ENCODE measurements at places on chromosomes 12 and 14. TPM values are rescaled to one million over a fixed set of nuclear protein-coding genes. Genes with fewer than 3 reads are reported as not detected.

GRCh38 chr14:66440801-66441200 is 45.4 kb upstream of the CCDC196 start:
- DNase-seq = no peak

DNA sequence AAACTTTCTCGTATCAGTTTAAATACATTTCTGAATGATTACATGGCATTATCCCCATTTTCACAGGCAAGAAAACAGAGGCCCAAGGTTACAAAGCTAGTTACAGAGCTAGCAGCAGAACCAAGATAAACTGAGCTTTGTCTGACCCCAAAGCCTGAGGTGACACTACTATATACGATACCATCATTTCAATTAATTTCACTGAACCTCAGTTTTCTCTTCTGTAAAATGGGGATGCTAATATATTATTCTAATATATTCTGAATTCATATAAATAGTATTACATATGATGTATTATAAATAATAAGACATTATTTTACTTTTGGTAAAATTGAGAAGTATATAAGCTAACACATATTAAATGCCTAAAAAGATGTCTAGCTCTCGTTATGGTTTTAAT is 143.3 kb downstream of the NRXN3 start:
- no peak for DNase-seq

GRCh38 chr14:105432657-105433056 is 13.0 kb downstream of the MTA1 start:
- DNase-seq = no peak

GRCh38 chr14:24241829-24242443 is 487 bp downstream of the TINF2 start:
- DNase-seq = peak; percentile 96

DNA sequence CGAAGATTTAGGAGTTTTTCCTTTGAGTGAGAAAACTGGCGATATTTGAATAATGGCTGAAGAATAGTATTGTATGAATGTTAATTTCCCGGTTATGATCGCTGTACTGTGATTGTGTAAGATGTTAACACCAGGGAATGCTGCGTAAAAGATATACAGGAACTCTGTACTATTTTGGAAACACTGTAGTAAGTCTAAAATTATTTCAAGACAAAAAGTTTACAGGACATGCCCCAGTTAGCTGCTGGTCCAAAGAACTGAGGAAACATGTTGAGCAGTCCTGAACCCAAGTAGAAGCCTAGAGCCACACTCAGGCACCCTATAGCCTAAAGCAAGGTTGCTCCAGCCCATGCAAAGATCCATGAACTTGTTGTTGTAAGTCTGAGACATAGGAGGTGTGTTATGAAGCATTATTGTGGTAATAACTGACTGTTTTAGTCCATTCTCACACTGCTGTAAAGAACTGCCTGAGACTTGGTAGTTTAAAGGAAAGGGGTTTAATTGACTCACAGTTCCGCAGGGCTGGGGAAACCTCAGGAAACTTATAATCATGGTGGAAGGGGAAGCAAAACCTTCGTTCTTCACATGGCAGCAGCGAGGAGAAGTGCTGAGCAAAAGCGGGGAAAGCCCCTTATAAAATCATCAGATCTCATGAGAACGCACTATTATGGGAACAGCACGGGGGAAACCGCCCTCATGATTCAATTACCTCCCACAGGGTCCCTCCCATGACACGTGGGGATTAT is 99.8 kb upstream of the RESF1 start:
- DNase-seq = no peak

DNA sequence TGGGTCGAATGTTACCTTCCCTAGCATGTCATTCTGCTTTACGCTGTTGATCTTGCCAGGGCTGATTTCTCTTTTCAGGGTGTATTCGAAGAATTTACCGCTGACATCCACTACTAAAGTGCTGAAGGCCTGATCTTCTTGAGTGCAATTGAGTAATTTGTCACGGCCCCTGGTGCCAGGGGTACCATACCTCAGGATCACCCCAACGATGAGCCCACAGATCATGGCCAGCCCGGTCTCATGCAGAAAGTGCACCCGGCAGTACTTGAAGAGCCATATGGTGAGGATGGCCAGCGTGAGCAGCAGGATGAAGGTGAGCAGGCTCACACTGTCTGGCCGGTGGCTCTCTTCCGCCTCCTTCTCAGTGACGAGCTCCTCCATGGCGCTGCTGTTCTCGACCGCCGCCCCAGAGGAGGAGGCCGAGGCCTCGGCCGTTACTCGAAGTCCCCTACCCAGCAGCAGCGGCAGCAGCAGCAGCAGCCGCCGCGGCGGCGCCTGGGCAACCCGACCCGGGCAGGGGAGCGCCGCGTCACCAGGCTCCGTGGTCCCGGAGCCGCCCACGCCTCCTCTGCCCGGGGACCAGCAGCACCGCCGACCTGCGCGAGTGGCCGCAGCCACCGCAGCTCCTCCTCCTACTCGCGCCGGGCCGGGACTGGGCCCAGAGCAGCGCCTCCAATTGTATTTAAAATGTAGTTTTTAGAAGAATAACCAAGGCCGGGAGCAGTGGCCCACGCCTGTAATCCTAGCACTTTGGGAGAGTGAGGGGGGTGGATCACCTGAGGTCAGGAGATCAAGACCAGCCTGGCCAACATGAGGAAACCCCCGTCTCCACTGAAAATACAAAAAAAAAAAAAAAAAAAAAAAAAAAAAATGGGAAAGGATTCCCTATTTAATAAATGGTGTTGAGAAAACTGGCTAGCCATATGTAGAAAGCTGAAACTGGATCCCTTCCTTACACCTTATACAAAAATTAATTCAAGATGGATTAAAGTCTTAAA is 58.5 kb upstream of the TMPO start:
- peak; percentile 74 for DNase-seq

- no peak for DNase-seq
Measured at GRCh38 chr12:49358483-49359141, 8.7 kb upstream of the SPATS2 start.

- no peak for DNase-seq
Measured at GRCh38 chr12:54525383-54525782, 24.0 kb upstream of the PDE1B start.

DNA sequence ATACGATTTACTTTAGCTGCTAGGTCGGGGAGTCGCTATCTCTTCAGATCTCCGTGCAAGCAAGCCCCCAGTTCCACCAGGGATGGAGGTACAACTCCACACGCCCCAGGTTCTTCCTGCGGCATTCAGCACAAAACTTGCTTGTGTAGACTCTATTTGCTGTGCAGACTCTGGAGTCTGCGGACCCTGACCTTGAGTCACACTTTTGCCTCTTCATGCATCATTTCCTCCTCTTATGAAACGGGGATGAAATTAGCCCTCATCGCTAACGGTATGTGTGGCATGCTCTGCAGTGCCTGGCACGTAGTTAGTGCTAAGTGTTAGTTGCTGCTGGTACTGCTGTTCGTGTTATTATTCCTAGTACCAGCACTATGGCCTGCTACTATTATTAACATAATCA is 84.4 kb downstream of the TMEM132D start:
- DNase-seq = no peak

GRCh38 chr12:109611223-109611622 is 37.6 kb downstream of the MVK start:
- no peak for DNase-seq

- DNase-seq = no peak
Measured at GRCh38 chr12:122139266-122139665, 34.8 kb downstream of the IL31 start.

GRCh38 chr14:103130965-103131364 is 7.7 kb downstream of the TNFAIP2 start:
- no peak for DNase-seq

GRCh38 chr12:59973515-59973914 is 377.7 kb downstream of the SLC16A7 start:
- DNase-seq = no peak

DNA sequence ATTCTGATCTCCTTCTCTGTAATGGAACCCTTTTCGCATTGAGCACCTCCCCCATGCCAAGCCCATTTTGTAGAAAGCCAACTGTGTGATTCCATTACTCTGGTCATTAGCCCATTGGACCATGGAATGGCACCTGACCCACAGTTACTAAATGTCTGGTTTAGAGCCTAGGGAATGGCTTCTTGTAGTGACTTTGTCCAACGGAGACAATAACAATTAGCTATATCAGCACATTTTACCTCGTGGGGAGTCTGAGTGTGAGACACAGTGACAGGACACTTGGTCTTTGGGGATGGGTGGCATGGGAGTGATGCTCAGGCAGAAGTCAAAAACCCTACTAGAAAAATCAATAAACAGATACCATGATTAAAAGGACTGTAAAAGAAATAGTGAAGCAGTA is 10.4 kb downstream of the SLC10A1 start:
- DNase-seq = no peak

DNA sequence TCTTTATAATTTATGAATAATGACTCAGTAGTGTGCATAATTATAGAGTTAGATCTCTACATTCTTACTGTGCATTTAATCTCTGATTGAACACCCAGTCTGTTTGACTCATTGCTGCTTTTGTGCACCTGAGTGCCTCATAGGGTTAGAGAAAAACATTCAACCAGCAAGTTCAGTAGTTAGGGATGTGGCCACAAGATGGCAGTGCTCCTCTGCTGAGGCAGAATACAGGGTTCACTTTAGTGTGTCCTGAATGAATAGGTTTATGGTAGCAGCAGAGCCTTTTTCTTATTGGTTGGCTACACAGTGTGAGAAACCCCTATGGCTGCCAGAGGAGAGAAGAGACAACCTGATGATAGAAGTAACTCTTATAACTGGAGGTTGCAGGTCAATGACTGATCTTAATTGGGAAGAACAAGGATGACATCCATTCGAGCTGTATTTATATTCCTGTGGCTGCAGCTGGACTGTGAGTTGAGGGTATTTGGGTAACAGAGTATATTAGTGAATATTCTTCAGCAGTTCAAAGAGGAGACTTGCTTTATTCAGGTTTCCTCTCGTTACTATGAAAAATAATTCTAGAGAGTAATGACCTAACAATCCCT is 194.9 kb upstream of the OR4E1 start:
- DNase-seq = peak; percentile 36

- no peak for DNase-seq
Measured at GRCh38 chr12:75812271-75813018, 219.1 kb downstream of the PHLDA1 start.

DNA sequence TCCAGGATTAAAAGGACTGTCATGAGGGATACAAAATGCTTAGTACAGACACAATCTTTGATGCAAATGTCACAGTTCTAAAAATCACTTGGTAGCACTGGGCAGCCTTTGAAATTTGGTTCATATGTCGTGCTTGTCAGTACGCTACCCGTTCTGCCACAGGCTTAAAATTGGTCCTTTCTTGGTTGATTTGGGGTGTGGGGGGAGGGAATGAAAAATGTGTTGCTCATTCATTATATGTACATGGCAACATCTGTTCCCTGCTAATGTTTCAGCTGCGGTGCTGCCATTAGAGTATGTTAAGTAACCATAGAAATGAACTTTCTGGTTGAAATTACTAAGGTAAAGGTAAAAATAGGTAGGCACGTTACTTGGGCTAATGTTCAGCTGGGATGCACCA is 155.4 kb upstream of the ARHGAP5 start:
- DNase-seq = no peak

ASIC1 gene
- total RNA-seq = 1.2 TPM

CD69 gene
- 2.9 TPM for total RNA-seq

PIWIL1 gene
- not detected for total RNA-seq

ORAI1 gene
- total RNA-seq = 12.9 TPM

KRT73 gene
- not detected for total RNA-seq

LRRC10 gene
- 19.6 TPM for total RNA-seq

GLRX5 gene
- 59.7 TPM for total RNA-seq

PRR4 gene
- total RNA-seq = 2.0 TPM

RDH16 gene
- 0.29 TPM for total RNA-seq

All from left cardiac atrium (tissue), 4 donors.